Activated naive CD8-positive, alpha-beta T cell treated with anti-CD3 and anti-CD28 coated beads for 36 hours (primary cell): ENCODE measurements at places on chromosomes 3 and 15.

DNA sequence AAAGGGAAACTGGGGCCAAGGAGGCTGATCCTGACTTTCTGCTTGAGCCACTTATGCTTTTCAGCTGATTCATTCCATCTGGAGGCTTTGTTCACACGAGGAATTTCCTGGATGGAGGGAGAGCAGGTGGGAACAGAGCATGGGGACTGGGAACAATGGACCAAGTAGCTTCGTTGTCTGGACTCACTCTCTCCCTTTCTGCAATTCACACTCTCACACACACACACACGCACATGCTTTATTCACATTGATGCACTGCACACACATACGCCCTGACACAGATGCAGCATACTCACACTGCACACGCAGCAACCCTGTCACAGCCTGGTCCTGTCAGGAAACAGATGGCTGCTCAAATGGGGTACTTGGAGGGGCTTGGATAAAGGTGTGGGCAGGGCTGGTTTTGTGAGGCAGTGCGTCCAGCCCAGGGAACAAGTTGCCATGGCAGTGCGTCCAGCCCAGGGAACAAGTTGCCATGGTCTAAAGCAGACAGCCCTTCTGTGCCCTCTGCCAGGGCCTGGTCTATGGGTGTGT is 19.8 kb upstream of the CHCHD6 start:
- no peak for DNase-seq

DNA sequence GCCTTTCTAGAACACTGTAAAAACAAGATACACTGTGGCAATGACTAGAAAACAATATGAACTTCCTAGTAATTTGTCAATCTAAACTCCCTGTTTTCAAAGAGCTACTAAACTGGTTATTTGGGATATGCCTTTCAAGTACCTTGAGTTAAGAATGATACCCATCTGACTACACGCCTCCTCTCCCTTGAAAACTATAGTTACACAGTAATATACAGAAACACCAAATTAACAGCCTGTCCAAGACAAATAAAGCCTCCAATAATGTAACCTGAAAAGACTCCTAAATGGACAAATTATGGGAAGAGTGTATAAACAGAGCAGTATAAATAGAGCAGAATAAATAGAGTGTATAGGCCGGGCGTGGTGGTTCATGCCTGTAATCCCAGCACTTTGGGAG is 70.1 kb downstream of the SMARCC1 start:
- DNase-seq = no peak

- no peak for DNase-seq
Measured at GRCh38 chr15:68279779-68280753, 2.5 kb downstream of the FEM1B start.

DNA sequence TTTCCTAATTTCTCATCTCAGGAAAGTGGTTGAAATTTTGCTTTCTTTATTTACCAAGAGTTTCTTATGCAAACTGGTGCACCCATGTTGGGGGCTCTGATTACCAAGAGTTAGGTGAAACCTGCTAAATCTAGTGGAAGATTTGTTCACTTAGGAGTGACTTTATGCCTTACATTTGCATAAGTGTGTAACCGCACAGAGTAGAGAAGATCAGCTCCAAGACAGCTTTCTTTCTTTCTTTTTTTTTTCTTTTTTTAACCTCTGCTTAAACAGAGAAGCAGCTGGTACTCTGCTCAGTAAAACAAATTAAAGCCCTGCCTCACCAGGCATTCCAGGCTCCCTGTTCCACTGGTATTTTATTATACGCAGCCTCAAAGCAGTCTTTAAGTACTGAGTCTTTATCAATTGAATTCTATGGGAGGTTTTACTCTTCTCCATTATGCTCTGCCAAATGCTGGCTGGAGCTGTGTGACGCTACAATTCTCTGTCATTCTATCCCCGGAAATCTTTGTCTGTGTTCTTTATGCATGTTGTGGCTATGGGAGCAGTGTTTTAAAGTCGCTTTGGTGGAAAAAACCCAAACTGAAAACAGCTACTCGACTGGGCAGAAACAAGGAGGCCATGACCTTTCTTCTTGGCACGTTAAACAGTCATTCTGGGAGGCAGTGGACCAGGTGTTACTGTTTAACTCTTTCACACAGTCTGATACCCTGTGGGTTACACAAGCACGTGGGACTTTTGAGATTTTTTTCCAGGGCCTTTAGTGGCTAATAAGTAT is 55.2 kb upstream of the GBE1 start:
- peak; percentile 26 for DNase-seq

- no peak for DNase-seq
Measured at GRCh38 chr3:182713743-182714517, 79.4 kb upstream of the ATP11B start.

DNA sequence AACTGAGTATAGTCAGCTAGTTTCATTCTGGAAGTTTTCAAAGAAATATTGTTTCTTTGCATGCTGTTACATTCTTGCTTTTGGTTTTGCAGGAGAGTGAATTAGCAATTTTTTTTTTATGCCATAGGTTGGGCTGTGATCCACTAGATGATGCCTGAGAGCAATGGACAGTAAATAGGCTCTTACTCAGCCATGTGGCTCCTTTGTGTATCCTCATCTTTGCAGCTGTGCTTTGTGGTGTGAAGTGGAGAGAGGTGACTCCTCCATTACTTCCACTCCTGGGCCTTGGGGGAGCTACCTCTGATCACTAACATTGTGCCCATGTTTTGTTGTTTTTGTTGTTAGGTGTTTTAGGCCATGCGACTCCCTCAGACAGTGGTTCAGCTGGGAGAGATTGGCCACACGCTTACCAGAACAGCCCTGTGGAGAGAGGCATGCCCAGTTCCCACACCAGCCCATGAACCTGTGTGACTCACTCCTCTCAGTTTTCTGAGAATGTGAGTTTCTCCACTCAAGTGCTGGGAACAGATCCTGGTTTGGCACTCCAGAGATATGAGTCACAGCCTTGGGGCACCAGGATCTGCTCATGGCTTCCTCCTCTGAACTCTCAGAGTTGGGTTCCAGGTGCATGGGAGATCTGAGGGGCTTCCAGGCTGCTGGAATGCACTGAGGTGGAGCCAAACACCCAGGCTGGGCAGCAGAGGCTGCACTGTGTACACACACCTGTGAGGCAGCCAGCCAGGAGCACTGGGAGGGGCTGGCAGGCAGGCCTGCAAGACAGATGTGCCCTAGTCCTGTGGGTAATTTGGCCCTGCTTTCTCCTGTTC is 785.3 kb downstream of the ROBO2 start:
- no peak for DNase-seq

- no peak for DNase-seq
Measured at GRCh38 chr15:69035205-69035917, 20.9 kb downstream of the NOX5 start.

GRCh38 chr15:95254263-95254662 is 1022.9 kb downstream of the MCTP2 start:
- no peak for DNase-seq

DNA sequence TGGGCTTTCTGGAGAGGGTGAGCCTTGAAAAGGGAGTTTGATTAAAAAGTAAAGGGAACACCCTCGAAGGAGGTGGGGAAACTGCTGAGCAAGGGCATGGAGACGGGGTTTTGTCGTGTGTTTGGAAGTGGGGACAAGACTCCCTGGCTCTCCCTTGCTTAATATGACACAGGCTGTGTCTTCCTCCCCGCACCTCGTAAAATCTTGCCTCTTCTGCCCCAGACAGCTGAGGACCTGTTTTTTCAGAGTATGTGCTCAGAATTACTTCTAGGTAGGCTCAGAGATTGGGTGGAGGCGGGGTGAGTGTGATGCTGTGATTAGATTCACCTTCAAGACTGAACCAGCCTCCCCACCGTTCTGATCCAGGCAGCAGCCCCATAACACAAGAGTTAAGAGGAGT is 244.4 kb upstream of the TLE3 start:
- DNase-seq = no peak

GRCh38 chr3:50630877-50631276 is 13.9 kb downstream of the MAPKAPK3 start:
- no peak for DNase-seq

- DNase-seq = no peak
Measured at GRCh38 chr3:109369510-109369909, 32.2 kb upstream of the DPPA4 start.
